ENCODE measurements at places on chromosomes 1 and 21. TPM values are rescaled to one million over a fixed set of nuclear protein-coding genes. Genes with fewer than 3 reads are reported as not detected.

The GJA9 gene
- not detected for total RNA-seq

The AKNAD1 gene
- total RNA-seq, result 0.64 TPM

The AIRE gene
- total RNA-seq, result not detected

The WDR26 gene
- total RNA-seq, result 34.7 TPM

The LMO4 gene
- 15.4 TPM for total RNA-seq

The KCNT2 gene
- total RNA-seq, result 0.08 TPM

The CD34 gene
- total RNA-seq, result not detected

The CD244 gene
- total RNA-seq, result not detected

The HMGB4 gene
- total RNA-seq, result not detected

The HUNK gene
- 1.4 TPM for total RNA-seq

The PLA2G2A gene
- total RNA-seq, result not detected

The OR6K3 gene
- total RNA-seq, result not detected

The NHLH1 gene
- 0.48 TPM for total RNA-seq

The ZSWIM5 gene
- 0.49 TPM for total RNA-seq

The NBPF4 gene
- total RNA-seq, result 0.18 TPM

The CLDN14 gene
- total RNA-seq, result not detected

The ZYG11A gene
- total RNA-seq, result 2.3 TPM

The FRRS1 gene
- 1.8 TPM for total RNA-seq

The BSND gene
- total RNA-seq, result not detected

The KCNQ4 gene
- total RNA-seq, result 0.18 TPM

The PADI1 gene
- total RNA-seq, result 1.5 TPM

The LIX1L gene
- 11.1 TPM for total RNA-seq

The ARTN gene
- total RNA-seq, result 0.15 TPM

The C8B gene
- total RNA-seq, result not detected

The RAB42 gene
- 2.2 TPM for total RNA-seq

The TFF3 gene
- total RNA-seq, result not detected

The SPATA45 gene
- total RNA-seq, result not detected

The RIPPLY3 gene
- total RNA-seq, result 0.62 TPM

The OR6N1 gene
- total RNA-seq, result not detected

The ANGPTL7 gene
- not detected for total RNA-seq

The ALX3 gene
- total RNA-seq, result not detected

The OR2L8 gene
- not detected for total RNA-seq

The SRSF10 gene
- total RNA-seq, result 90.7 TPM

The GUCA2B gene
- not detected for total RNA-seq

The BACE2 gene
- 21.6 TPM for total RNA-seq

The NBL1 gene
- total RNA-seq, result 39.0 TPM

The POGK gene
- total RNA-seq, result 26.9 TPM

The FCRLA gene
- not detected for total RNA-seq

The DTL gene
- total RNA-seq, result 21.7 TPM

The SDC3 gene
- total RNA-seq, result 7.2 TPM

The GORAB gene
- total RNA-seq, result 7.9 TPM

The OLIG2 gene
- total RNA-seq, result not detected

The CLCA4 gene
- total RNA-seq, result not detected

The ANGPTL1 gene
- total RNA-seq, result 0.09 TPM

The KCNN3 gene
- 0.02 TPM for total RNA-seq

The CRB1 gene
- total RNA-seq, result not detected

The DFFA gene
- 26.6 TPM for total RNA-seq

The MAP1LC3C gene
- not detected for total RNA-seq

The CFAP74 gene
- 0.08 TPM for total RNA-seq

The HMGN1 gene
- 178 TPM for total RNA-seq

The FOXD3 gene
- 1.2 TPM for total RNA-seq

The RCSD1 gene
- 0.05 TPM for total RNA-seq

The ARMH1 gene
- 0.93 TPM for total RNA-seq

All from A549 treated with CORT108297 at 1 μM for 4 hours (cell line).